SK-N-MC (cell line): ENCODE measurements at places on chromosomes 4 and X.

GRCh38 chr4:94516999-94517398 is 65.3 kb downstream of the PDLIM5 start:
- no peak for DNase-seq

- DNase-seq, result no peak
These were observed 3.8 kb downstream of the GABRE start for GRCh38 chrX:151970661-151971060.

GRCh38 chr4:189033801-189034347 is 894.6 kb downstream of the TRIML1 start:
- no peak for DNase-seq

GRCh38 chr4:133802359-133803140 is 399.0 kb downstream of the PABPC4L start:
- no peak for DNase-seq

- DNase-seq, result no peak
These were observed 37.7 kb upstream of the VMA21 start for GRCh38 chrX:151359341-151359740.
